Activated T-cell treated with anti-CD3 and anti-CD28 coated beads for 1 hour (primary cell): ENCODE measurements at places on chromosomes 5 and 9.

DNA sequence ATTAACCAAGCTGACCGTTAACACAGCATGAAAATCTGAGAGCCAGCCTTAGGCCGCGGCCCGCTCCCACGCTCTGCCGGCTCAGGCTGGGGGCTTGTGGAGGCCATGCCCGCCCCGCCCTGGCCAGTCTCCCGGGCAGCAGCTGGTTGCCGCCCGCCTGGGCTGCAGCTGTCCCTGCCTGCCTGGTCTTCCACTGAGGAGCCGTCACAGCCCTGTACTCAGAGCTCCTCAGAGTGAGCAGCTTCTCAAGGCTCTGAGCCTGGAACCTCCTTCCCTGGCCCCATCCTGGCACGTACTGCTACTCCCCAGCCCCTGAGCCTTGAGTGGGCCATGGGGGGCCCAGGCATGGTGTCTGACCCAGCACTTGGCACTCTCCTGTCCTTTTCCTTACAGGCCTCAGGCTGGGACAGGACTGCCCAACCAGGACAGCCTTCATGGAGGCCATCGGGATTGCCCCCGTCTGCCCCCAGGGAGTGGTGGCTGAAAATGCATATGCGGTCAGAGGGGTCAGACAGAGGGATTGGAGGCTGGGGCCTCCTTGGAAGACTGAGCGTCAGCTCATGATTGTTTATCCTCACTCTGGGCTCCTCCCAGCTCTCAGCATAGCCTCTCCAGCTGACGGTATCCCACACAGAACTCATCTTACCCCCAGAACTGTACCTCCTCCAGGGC lies 11.9 kb downstream of the FGFR4 start:
- DNase-seq, result no peak

- no peak for DNase-seq
These were observed 42.6 kb upstream of the SAP30L start for GRCh38 chr5:154403234-154403633.

DNA sequence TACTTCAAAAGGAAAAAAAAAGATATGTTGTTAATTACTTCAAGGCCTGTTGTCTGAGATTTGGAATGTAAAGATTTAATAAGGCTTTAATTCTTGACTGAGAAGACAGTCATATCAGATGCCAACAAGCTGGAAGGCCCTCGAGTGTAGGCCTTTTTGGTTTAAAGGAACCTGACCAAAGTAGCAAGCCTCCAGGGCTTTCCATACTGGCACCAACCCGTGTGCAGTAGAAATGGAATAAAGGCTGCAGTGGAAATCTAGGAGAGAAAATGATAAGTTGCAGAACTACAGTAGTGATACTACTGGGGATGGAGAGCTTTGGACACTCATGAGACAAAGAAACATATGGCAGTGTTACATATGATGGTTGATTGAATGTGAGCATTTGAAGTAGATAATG lies 358.0 kb downstream of the TAF11L14 start:
- no peak for DNase-seq

DNA sequence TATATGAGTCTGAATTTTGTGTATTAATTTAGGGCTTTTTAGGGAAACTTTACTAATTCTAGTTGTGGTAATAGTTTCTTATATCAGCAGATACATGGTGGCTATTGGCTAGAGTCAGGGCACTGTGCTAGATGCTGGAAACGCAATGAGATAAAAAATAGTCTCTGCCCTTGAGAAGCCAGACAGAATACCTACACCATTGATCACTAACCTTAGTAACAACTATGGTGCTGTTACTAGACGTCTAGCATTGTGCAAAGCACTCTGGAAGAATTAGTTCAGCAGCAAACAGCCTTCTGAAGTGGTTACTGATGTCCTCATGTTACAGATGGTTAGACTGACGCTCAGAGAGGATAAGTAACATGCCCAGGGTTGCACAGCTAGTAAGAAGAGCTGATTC lies 61.8 kb downstream of the GDA start:
- no peak for DNase-seq

DNA sequence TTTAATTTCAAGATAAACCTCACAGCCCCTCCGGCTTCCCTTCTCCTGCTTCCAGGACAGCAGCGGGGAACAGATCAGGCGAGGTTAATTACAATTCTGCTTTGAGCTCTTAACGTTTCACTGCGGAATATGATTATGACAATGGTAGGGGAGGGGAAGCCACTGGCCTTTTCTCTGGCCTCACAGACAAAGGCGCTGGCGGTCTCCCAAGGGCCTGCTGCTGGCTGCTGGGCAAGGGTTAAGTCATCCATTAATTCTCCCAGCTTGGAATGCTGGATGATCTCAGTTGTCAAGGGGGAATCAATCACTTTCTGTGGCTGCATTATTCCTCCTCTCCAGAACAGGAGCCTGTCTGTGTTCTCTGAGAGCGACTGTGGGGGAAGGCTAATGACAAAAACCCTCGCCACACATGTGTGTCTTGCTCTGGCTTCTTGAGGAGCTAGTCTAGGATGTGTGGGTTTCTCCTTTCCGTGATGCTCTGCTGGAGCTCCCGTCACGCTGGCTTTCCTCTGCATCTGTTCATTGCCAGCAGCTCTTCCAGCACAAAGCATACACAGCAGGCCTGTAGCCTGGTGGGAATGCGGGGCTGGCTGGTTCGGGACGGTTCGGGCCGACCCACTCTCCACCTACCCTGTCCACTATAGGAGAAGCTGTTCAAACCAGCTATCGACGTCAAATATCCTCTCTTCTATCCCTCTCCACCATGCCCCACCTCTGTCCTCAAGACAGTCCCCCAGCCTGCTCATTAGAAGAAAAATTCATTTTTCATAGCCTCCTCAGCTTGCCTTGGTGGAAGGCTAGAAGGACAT lies 82.8 kb downstream of the DCP2 start:
- no peak for DNase-seq
